ELR (cell line): ENCODE measurements at places on chromosomes 12 and 14.

GRCh38 chr14:29240066-29240465 is 473.5 kb downstream of the FOXG1 start:
- peak; percentile 95 for DNase-seq

DNA sequence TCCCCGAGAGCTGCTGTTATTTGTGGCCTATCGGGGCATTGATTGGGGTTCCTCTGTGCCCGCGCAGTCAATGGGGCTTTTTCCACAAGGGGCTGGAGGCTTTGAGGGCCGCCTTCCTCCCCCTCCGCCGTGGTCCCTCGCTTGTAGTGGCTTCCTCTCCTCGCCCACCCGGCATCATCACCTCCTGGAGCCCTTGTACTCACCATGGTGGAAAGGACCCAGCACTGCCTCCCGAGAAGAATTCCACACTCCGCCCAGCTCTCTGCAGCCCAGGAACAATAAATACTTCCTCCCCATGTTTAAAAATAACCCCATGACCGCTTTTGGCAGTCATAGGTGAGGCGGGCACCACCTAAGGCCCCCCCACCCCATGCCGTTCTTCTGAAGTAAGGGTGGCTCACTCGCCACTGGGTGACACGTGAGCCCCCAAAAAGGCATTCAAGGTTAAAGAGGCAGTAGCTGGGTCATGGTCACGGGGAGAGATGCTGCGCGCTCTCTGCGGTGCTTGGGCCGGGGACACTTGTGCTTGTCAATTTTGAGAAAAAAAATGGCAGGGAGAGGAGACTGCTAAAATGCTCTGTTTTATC is at the start of gene MYL2:
MYL2 (minus strand) TSS at position 256 of the 587 bp plus-strand sequence; CDS start at position 206, 50 bp downstream.
- no peak for DNase-seq

DNA sequence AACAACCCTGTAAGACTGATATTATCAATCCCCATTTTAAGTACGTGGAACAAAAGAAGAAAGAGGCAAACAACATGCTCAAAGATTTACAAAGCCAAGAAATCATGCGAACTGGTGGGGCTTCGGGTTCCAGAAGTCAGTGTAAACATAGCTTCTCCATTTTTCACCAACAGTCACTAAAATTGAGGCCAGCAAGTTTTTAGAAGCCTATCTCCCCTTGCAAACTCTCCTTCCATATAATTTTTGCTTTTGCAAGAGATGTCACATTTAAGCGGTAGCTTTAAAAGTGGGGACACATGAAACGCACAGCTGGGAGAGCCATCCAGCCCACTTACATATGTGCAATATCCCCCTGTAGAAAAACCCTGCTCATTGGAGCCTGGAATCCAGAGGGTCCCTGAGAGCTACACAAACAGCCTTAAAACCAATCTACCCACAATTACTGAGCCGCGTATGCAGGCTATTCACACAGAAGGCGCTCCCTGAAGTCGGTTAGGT is 797 bp downstream of the SLC11A2 start:
- no peak for DNase-seq

DNA sequence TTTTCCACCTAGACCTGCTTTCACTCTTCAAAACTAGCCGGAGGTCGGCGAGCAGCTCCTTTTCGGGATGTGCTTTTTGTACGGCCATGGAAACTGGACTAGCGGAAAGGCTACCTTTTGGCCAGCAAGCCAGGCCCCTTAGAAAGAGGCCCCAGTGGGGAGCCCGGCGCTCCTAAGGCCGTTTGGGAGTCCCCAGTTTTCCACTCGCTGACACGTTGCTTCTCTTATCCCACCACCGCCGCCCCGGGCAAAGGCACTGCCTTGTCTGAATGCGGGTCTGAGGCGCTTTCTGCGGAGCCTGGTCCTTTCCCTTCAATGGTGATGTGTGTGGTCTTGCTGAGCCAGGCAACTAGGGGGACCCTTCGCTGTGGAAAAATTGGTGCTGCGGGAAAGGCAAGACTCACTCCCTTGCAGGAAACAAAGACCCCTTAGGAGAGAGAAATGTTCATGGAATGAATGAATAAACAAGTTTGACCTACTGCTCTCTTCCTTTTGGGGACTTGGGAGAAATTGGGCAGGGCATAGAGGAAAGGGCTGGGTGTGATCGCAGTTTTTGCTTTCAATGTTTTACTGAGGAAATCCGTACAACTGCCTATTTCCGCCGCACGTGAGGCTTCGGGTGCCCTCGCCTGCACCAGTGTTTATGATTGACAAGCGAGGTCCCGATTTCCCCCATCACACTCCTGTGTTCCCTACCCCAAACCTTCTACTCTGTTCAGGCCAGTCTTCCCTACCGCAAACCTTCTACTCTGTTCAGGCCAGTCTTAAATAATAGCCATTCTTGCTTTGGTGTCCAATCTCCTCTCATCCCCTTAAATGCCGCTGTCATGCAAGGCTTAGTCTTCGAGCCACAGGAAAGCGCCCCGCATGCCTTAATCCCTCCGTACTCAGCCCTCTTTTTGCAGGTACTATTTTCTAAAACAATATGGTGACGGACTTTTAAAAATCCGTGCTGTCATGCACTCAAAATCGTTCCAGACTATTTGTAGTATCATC is 1.0 kb upstream of the SLC38A2 start:
- DNase-seq, result peak; percentile 71

GRCh38 chr12:132106921-132107320 is 37.2 kb downstream of the DDX51 start:
- DNase-seq, result peak; percentile 76
